CD4-positive, alpha-beta T cell treated with Interleukin-4 for 4 hours (primary cell): ENCODE measurements at places on chromosomes 5 and 9.

GRCh38 chr9:89374176-89374575 lies 55.9 kb downstream of the SECISBP2 start:
- DNase-seq: no peak

- no peak for DNase-seq
Observed at GRCh38 chr9:89721176-89721700, 116.4 kb downstream of the GADD45G start.

DNA sequence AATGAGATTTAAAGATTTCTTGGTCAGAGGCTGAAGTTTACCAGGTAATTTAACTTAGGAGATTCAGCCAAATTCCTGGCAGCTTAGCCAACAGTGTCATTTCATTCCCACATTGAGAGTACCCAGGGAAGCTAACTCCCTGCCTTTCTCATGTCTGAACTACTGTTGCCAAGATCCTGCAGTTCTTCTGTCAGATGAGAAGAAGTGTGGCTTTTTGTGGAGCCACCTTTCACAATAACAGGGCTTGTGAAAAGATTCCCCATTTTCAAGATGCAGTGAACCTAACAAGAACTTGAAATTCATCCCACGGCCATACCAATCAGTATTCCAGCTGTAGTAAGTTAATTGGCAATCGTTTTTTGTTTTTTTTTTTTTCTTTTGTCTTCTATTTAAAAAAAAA lies 176.4 kb downstream of the XRCC4 start:
- DNase-seq: no peak

GRCh38 chr5:55140908-55141665 lies 18.9 kb upstream of the GPX8 start:
- no peak for DNase-seq

- DNase-seq: peak; percentile 10
Observed at GRCh38 chr9:137150617-137151457, 11.9 kb downstream of the GRIN1 start.

DNA sequence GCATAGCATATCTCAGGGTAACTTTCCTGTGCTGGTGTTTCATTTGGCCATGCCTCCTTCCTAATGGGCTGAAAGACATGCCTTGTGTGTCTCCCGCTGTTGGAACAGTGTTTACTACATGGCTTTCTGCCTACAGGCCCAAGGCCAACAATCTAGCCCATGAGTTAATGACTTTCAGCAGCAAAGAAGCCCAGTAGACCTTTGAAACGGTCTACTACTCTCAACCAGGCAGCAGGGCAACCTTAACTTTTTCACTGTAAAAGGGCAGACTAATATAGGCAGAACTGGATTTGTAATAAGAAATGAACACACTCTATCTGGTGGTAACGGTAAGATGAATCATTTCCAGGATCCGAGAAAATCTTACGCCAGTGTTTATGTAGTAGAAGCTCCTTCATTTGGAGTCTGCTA lies 21.0 kb downstream of the C5orf15 start:
- no peak for DNase-seq

GRCh38 chr5:96288166-96288844 lies 144.7 kb downstream of the PCSK1 start:
- DNase-seq: no peak

DNA sequence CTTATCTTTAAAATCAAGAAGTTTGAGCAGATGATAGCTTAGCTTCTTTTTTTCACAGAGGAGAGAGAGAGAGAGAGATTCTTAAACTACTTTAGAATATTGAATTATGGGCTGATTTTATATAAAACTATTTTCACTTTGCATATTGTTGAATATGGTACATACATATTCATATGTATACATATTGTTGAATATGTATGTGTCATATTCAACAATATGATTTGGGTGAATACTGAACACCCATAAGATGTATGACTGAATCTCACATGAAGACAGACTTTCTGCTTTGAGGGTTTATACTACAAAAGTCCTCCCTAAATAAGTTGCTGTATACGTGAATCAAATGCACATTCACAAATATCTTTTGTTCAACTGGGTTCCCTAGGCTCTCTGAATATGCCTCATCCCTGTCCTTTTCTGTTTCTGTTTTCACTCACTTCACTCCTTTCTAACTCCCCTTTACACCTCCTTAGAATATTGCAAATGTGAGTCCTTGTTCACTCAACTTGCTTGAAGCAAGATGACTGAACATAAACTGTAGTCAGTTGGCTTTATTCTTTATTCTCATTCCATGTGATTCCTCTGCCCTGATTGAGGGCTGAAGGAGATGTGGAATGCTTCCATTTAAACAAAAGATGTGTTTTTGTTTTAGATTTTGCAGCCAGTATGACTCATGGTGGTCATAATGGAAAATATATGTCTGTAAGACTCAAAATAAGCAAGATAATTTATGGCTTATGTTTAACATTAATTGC lies 225.4 kb upstream of the DAB2 start:
- no peak for DNase-seq

DNA sequence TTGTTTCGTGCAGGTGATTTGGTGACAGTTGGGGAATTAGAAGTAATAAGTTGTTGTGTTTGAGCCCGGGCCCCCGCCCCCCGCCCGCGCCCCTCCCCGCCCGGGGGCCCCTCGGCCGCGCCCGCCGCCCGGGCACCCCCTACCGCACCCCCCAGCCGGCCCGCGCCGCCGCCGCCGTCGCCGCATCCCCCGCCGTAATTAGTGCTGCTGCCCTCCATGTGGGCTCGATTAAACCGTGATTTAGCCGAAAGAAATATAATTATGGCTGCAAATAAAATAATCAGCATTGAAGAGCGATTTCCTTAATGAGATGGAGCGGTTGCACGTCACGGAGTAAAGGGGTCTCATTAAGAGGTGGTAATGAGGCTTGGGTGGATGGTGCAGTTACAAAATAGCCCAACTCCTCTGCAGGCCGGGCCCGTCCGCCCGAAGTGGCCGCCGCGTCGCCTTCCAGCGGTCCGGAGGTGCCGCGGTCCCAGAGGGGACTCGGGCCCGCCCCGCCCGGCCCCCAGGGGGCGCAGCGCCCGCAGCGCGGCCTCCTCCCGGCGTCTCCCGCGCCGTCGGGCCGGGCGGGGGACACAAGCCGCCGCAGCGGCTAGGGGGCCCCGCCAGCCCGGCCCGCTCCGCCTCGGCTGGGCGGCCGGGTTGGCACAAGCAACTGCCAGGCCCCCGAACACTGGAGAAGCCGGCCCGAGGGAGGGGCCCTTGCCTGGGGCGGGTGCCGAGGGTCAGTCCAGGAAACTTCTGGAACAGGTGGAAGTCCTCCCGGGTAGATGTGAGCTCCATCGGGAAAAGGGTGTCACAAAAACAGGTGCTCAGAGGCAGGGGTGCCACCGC lies 6.9 kb upstream of the OTP start:
- no peak for DNase-seq

- DNase-seq: peak; percentile 2
Observed at GRCh38 chr9:98536542-98537173, 172.1 kb downstream of the GABBR2 start.

DNA sequence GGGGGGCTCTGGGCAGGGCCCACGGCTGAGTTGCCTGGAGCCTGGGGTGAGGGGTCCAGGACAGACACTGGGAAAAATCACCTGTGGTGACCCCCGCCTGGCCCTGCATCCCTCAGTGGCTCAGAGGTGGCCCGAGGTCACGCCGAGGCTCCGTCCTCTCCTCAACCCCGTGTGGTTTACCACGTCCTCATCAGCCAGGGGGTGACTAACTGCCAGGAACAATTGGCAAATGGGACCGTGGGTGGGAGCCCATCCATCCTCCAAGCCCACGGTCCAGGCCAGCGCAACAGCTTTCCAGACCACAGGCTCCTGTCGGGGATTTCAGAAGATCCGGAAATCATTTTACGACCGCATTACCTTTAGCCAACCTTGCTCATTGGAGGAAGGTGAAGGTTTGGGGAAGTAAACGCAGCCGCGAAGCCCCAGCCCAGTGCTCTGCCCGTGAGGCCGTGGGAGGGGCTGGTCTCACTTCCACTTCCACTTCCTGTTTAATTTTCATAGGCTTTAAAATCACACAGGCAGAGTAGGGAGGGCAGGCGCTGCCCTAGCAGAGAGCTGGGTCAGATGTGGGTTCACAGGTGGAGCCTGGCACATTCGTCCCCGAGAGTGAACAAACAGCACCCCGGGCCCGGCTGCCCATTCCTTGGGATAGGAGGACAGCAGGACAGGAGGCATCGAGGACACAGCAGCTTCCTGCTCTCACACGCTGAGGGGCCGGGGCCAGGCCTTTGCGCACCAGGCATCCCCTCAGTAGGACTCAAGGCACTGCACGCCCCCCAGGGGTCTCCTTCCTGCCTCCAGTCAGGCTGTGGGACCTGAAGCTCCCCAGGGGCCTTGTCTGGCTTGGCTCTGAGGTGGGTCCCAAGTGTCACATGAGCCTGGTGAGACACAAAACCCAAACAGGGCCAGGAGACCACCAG lies 19.8 kb upstream of the SLC9A3 start:
- peak; percentile 38 for DNase-seq

GRCh38 chr5:175219366-175219765 lies 224.6 kb downstream of the DRD1 start:
- DNase-seq: no peak

GRCh38 chr5:59840200-59840601 lies 53.3 kb downstream of the PDE4D start:
- DNase-seq: no peak
